ENCODE measurements at places on chromosomes 6 and 20. TPM values are rescaled to one million over a fixed set of nuclear protein-coding genes. Genes with fewer than 3 reads are reported as not detected.

- no peaks in the 10 kb centered on the region for H3K36me3 ChIP-seq
- no peaks in the 10 kb centered on the region for H3K27me3 ChIP-seq
- no peak overlapping the region for H3K4me3 ChIP-seq
- H3K27ac ChIP-seq: no peak overlapping the region
- no peak for DNase-seq
Measured at GRCh38 chr6:167098825-167099225, 24.1 kb upstream of the CCR6 start.

- no peaks in the 10 kb centered on the region for H3K4me1 ChIP-seq
- DNase-seq: no peak
- H3K27ac ChIP-seq: no peak overlapping the region
- no peaks in the 10 kb centered on the region for H3K27me3 ChIP-seq
- H3K36me3 ChIP-seq: no peaks in the 10 kb centered on the region
- H3K4me3 ChIP-seq: no peak overlapping the region
Measured at GRCh38 chr6:146981981-146982380, 222.2 kb upstream of the STXBP5 start.

GRCh38 chr6:150894935-150895552 is 29.5 kb downstream of the MTHFD1L start:
- no peak overlapping the region for H3K4me3 ChIP-seq
- H3K27ac ChIP-seq: no peak overlapping the region
- DNase-seq: no peak
- H3K4me1 ChIP-seq: no peaks in the 10 kb centered on the region

- no peaks in the 10 kb centered on the region for H3K36me3 ChIP-seq
- no peaks in the 10 kb centered on the region for H3K4me1 ChIP-seq
- no peak overlapping the region for H3K4me3 ChIP-seq
- H3K27ac ChIP-seq: no peak overlapping the region
Measured at GRCh38 chr6:118660218-118660569, 8.8 kb upstream of the CEP85L start.

DNA sequence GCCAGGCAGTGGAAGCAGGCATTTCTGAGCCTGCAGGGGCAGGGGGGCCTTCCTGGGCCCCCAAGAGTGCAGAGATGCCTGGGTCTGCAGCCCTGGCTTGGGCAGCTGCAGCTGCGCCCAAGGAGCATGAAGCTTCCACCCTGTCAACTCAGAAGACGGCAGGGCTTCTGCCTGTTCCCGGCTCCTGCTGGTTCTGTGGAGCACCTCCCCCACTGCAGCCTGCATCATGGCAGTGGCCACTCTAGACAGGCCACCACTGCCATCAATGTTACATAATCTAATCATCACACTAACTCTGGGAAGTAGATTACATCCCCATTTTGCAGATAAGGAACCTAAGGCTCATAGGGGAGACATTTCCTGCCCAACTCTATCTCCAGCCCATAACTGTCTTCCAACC is 21.1 kb upstream of the TOP1 start:
- no peak overlapping the region for H3K27ac ChIP-seq
- no peak for DNase-seq
- H3K4me1 ChIP-seq: peaks cover 14% of the 10 kb centered on the region
- H3K27me3 ChIP-seq: no peaks in the 10 kb centered on the region

DNA sequence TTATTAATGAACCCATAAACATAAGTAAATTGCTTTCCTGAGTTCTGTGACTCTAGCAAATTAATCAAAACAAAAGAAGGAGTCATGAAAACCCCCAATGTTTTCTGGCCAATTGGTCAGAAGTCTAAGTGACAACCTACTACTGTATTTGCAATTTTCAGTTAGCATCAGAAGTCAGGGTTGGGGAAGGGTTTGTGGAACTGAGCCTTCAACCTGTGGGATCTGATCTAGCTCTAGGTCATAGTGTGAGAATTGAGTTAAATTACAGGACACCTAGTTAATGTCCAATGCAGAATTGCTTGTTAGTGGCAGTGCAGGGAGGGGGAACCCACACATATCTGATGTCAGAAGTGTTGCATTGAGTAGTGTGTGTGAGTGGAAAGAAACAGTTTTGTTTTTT is 142.4 kb downstream of the ISM1 start:
- no peak overlapping the region for H3K4me3 ChIP-seq
- H3K27ac ChIP-seq: no peak overlapping the region
- H3K27me3 ChIP-seq: no peaks in the 10 kb centered on the region

DNA sequence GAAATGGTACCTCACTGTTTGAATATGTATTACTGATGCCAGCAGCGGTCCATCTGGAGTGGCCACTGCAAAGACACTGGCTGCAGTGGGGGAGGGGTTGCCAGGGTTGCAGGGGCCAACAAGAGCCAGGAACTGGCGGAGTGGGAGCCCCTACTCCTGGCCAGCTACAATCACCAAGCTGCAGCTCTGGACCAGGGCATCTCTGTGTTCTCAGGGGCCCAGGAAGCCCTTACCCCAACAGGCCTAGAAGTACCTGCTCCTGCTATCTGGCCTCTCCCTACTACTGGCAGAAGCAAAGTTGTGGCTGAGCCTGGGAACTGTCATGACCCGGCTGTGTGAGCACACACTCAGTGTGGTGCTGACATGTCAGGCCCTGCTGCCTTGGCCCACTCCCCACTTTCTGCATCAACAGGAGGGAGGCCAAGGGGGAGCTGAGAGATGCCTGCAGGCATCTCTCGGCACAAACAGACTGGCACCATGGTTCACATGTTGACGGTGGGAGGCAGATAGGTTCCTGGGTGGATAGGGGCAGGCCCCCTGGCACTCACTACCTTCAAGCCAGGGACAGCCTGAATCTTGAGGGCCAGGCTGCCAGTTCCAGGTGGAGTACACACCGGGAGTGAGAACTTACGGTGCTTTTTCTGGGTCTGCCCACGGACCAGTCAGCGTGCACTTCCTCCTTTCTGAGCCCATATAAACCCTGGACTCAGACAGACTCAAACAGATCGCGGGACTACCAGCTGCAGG is 1188.0 kb downstream of the GRIK2 start:
- H3K27me3 ChIP-seq: no peaks in the 10 kb centered on the region
- H3K4me1 ChIP-seq: no peaks in the 10 kb centered on the region
- no peak for DNase-seq
- H3K27ac ChIP-seq: no peak overlapping the region

GRCh38 chr6:108706649-108707048 is 141.6 kb upstream of the ARMC2 start:
- H3K36me3 ChIP-seq: no peaks in the 10 kb centered on the region
- H3K4me1 ChIP-seq: no peaks in the 10 kb centered on the region
- DNase-seq: no peak
- no peaks in the 10 kb centered on the region for H3K27me3 ChIP-seq
- H3K4me3 ChIP-seq: no peak overlapping the region
- no peak overlapping the region for H3K27ac ChIP-seq

LAMP5 gene
- polyA plus RNA-seq: 0.54 TPM
